ENCODE measurements at places on chromosomes 12 and 14.
A peak's percentile ranks its signal among the peaks of the same experiment; 100 is the strongest.

GRCh38 chr12:107666009-107666408 is 19.6 kb upstream of the PWP1 start:
- DNase-seq = no peak

DNA sequence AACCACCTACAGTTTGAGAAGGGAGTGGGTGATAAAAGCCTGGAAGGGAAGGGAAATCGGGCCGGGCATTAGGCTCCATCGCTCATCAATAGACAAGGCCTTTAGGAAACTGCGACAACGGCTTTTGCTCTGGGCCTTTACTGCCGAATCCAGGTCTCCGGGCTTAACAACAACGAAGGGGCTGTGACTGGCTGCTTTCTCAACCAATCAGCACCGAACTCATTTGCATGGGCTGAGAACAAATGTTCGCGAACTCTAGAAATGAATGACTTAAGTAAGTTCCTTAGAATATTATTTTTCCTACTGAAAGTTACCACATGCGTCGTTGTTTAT is 261 bp upstream of the RNU7-1 start:
- DNase-seq = peak; percentile 61

- DNase-seq = no peak
Observed at GRCh38 chr12:119666226-119666795, 1.6 kb upstream of the PRKAB1 start.

GRCh38 chr12:49925433-49926204 is 21.9 kb upstream of the FAIM2 start:
- no peak for DNase-seq

DNA sequence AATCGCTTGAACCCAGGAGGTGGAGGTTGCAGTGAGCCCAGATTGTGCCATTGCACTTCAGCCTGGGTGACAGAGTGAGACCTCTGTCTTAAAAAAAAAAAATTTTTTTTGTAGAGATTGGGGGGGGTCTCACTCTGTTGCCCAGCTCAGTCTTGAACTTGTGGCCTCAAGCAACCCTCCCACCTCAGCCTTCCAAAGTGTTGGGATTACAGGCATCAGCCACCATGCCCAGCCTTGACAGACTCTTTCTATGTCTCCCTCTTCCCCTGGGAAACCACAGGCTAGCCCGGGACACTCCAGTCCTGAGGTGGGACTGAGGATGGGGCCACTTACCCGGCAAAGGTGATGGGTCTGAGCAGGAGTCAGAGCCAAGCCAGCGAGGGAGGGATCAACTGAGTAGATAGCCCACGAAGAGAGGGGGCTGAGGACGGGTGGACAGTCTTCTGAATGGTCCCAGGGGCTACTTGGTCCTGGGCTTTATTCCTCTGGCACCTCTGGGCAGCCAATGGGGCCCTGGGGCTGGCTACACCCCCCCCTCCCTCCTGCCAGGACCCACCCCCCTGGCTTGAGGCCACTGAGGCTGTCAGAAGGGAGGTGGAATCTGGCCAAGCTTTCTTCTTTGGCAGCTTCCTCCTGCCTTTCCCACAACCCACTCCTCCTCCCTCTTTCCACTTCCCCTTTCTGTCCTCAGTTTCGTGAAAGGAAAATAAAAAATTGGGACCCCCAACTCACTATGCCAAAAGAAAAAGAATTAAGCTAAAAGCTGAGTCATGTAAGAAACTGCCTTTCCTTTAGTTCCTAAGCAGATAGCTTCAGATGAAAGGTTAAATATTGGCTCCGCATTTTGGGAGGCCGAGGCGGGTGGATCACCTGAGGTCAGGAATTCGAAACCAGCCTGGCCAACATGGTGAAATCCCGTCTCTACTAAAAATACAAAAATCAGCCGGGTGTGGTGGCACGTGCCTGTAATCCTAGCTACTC is at the start of gene SDS:
SDS (minus strand) TSS at position 453 of the 981 bp plus-strand sequence. CDS start 4,179 bp downstream, outside the sequence.
- no peak for DNase-seq

DNA sequence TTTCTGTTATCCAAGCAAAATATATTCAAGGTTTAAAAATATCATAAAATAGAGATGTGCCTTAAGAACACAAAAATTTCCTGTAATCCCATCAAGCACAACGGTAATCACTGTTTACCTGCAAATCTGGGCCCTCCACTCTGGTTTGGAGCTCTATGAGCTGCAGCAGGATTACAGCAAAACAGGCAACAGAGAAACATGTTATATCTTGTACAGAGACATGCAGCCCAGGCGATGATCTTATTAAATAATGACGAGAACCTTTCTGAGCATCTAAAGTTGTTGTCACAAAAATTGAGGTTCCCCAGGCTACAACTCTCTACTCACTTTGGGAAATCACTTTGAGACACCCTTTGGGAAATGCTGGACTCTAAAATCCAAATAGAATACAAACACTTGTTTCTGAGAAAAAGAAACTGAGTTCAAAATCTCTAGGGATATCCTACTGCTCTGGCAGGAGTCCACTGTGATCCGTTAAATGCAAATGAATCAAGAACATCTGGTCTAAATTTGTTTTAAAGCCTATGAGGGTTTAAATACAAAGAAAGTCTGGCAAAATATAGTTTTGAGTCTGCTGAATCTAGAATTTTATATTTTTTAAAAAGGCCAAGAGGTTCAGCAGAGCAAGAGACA is 36.3 kb downstream of the STON2 start:
- no peak for DNase-seq

GRCh38 chr12:13801543-13801942 is 179.9 kb downstream of the GRIN2B start:
- no peak for DNase-seq

DNA sequence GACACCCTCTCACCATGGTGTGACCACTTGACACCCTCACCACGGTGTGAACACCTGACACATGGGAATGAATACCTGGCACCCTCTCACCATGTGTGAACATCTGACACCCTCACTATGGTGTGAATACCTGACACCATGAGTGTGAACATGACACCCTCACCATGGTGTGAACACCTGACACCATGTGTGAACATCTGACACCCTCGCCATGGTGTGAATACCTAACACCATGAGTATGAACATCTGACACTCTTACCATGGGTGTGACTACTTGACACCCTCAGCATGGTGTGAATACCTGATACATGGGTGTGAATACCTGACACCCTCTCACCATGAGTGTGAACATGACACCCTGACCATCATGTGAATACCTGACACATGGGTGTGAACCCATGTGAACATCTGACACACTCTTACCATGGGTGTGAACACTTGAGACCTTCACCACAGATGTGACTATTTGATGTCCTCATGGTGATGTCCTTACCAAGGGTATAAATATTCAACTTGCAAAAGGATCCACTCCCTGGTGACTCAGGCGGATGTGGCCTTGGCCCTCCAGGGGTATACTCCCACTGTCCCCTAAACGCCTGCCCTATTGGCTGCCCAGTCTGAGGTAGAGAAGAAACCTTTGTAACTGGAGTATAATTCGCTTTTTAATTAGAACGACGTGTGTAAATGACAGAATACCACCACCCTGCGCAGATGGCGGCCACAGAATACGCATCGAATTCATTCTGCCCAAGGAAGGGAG is 29.1 kb downstream of the RFLNA start:
- no peak for DNase-seq

DNA sequence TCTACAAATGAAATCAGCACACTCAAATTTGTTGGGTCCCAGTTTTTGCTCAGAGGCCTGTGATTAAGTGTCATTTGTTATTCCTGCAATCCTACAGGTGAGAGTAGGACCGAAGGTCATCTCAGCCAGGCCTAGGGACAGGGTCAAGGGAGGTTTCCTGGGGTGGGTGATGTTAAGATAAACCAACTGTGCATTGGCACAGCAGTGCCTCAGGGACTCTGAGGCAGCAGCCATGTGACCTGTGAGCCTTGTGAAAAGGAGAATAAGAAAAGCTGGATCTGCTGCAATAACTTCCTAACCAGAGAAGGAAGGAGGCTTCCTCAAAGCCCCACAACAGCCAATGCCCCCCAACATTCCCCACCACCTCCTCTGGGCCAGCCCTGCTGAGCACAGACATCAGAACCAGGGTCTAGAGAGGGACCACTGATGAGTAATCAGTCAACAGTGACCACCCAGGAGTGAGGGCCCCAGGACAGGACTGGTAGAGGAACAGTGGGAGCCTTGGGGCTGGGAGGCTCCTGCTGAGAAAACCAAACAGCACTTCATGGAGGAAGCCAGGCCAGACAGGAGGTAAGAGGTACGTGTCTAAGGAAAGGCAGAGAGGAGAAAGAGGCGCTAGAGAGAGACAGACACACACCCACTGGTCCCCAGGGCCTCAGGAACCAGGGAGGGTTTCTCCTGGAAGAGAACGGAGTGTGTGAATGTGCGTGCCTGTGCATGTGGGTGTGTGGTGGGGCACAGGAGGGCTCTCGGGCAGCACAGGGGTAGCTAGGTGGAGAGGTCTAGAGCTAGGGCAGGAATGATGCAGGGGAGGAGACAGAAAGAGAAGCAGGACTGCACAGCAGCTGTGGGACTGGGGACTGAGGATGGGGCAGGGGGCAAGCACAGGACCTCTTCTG is 82.4 kb downstream of the ITPK1 start:
- no peak for DNase-seq

DNA sequence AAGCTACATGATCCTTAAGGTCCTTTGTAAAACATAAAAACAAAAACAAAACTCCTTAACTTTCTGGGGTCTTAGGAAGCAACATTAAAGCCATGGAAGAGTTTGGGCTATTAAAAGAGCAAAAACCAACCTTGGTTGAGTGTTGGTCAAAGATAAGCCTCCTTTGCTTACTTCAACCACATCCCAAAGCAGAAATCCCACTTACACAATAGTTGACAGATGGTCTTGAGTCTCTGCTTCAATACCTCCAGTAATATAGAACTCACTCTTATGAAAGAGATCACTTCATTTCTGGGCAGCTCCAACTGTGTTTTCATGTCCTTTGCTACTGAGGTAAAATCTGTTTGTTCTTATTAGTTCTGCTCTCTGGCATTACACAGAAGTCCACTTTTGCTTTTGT is 125.8 kb downstream of the SLC38A4 start:
- DNase-seq = no peak

DNA sequence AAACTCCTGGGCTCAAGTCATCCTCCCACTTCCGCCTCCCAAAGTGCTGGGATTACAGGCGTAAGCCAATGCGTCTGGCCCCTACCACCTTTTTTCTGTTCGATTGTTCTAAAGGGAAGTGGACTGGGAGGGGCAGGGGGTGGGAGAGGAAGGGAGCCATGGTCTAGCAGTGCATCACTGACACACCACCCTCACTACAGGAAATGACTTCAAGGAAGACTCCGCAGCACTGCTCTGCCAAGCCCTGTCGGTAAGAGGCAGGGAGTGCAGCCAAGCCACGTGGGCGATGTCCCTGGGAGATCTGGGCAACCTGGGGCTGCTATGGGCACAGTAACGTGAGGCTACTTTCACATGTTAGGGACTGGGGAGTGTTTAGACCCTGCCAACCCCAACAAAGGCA is 18.0 kb downstream of the LRRC74A start:
- no peak for DNase-seq

DNA sequence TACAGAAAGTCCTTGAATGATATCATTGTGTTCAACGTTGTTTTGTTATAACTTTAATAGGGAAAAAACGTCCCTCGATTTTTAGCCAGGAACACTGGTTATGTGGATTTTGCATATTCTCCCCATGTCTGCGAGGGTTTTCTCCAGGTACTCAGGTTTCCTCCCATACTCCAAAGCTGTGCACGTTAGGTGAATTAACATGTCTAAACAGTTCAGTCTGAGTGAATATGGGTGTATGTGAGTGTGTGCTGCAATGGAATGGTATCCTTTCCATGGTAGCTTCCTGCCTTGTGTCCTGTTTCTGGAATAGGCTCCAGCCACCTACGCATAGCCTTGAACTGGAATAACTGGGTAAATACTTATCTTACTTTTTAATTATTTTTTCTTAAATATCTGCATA is 810.8 kb upstream of the ATXN7L3B start:
- DNase-seq = no peak

GRCh38 chr14:46769292-46769691 is 117.7 kb upstream of the RPL10L start:
- no peak for DNase-seq

- DNase-seq = no peak
Observed at GRCh38 chr12:7787574-7788293, 1.5 kb upstream of the NANOG start.

GRCh38 chr12:70590051-70590450 is 47.2 kb downstream of the PTPRB start:
- DNase-seq = peak; percentile 13

DNA sequence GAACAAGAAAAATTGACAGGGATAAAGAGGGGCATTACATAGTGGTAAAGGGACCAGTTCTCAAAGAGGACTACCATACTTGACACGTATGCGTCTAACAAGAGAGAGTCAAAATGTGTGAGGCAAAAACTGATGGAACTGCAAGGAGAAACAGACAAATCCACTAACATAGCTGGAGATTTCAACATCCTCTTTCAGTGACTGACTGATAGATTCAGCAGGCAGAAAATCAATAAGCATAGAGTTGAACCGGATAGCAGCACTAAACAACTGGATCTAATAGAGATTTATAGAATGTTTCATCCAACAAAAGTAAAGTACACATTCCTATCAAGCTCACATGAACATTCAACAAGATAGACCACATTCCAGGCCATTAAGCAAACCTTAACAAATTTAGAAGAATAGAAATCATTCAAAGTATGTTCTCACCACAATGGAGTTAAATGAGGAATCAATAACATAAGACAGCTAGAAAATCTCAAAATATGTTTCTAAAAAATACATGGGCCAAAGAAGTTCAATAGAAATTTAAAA is 16.1 kb upstream of the CRACR2A start:
- no peak for DNase-seq

- DNase-seq = no peak
Observed at GRCh38 chr12:27151479-27151878, 69.1 kb upstream of the C12orf71 start.

DNA sequence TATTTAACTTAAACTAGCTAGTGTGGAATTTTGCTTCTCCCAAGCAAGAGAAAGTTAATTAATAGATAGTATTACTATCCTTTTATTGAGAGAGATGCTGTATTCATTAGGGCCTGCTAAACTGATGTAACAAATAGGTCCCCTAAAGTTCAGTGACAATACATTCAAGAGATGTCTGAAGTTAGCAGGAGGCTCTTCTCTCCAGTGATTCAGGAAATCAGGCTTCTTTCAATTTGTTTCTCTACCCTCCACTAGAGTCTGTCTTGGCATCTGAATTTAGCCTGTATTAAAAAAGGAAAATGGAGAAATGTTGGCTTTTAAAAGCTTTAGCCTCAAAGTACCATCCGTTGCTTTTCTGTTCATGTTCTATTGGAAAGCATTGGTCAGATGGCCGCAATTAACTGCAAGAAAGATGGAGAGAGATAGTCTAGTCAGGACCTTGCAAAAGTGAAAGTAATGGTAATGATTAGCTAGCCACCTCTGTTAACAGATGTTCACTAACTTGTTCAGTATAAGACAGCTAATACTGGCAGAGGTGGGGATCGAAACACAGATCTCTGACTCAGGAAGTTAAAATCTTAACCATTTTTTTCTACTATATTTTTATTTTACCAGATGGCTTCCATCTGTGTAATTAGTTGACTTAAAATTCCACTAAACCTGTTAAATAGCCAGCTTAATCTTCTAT is 786.8 kb downstream of the TMTC2 start:
- no peak for DNase-seq

All from stimulated activated CD8-positive, alpha-beta memory T cell treated with anti-CD3 and anti-CD28 coated beads, Interleukin-4, amount 100 ng/mL, for 1 hour (primary cell).